Spinal cord (tissue), 10 donors: ENCODE measurements at places on chromosomes 12 and 14.

GRCh38 chr12:112130441-112130998, 5.2 kb downstream of the TRAFD1 start:
- no peak for DNase-seq

GRCh38 chr12:122866379-122866778, 29.5 kb downstream of the VPS37B start:
- no peak for DNase-seq

GRCh38 chr12:67722296-67722695, 73.8 kb downstream of the DYRK2 start:
- DNase-seq = no peak

- no peak for DNase-seq
Measured at GRCh38 chr14:92585981-92586937, 72.7 kb downstream of the RIN3 start.

DNA sequence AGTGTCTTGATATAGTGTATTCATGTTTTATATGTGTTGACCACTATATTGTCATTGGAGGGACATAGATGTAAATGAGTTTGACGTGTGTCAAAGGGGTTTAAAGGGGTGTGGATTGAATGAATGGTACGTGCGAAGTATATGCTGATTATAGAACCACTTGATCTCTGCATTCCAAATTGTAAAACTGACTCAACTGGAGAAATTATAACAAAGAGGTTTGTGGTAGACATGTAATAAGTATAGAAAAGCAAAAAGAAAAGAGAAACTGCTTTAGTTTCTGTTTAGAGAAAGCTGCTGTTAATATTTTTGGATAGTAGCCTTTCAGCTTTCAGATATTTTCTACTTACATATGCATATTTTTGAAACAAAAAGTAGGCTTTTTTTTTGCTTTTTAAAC, 8.9 kb upstream of the MYRFL start:
- DNase-seq = no peak

GRCh38 chr12:107468182-107468581, 217.4 kb upstream of the PWP1 start:
- no peak for DNase-seq

- no peak for DNase-seq
Measured at GRCh38 chr12:111437816-111438454, 32.2 kb downstream of the SH2B3 start.

- DNase-seq = no peak
Measured at GRCh38 chr12:52976574-52977071, 27.7 kb downstream of the KRT18 start.

DNA sequence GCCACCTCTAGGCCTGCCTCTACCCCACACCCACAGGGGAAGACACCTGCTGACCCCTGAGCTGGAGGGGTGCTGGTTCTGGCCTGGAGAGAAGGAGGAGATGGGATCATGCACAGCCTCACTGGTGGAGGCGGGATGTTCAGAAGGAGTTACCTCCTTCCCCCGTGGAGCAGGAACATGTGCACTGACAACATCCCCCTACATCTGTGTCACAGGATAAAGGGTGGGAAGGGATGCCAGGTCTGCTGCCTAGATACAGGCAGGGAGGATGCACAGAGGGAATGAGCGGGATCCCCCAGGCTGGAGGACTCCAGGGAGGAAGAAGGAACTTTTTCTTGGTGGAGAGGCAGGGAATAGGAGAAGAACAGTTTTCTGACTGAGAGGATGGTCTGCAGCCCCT, 8.8 kb downstream of the NRXN3 start:
- DNase-seq = no peak
